Inflammatory macrophage treated with lipopolysaccharide for 4 hours (primary cell): ENCODE measurements at places on chromosomes 12 and 14.

DNA sequence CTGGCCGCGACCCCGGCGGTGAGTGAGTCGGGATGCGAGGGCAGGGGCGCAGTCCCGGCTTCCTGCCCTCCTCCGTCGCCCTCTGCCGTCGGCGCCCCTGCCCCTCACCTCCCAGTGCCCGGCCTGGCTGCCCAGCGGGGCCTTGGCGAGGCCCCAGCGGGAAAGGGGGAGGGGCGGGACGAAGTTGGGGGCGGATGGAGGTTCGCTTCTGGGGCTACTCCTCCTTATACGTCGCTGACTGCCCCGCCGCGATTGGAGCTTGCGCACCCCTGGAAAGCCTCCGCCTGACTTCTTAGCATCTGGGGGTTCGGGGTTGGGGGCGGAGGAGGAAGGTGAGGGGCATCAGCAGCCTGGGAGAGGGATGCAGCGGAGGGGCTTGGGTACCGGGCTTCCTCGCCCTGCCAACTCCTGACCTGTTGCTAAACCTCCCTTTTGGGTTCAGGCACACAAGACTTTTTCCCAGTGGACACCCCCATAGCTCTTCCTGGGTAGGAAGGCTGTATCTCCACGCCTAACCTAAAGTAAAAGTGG lies 406 bp downstream of the TMEM263 start:
- peak; percentile 30 for DNase-seq

DNA sequence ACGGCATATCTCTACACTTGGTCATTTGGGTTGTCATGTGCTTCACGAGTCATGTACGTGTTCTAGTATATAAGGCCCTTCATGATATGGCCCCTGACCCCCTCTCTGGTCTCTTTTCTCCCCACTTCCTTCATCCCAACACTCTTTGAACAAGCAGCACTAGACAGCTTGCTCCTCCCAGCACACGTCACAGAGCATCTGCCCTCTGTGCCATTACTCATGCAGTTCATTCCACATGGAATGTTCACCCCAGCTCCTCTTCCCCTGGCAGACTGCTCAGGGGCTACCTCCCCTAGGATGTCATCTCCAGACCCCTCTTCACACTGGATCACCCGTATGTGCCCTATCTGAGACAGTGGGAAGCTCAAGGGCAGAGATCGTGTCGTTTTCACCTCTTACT lies 14.1 kb upstream of the LRP1-AS start:
- no peak for DNase-seq

GRCh38 chr12:57832966-57833365 lies 13.6 kb downstream of the CTDSP2 start:
- no peak for DNase-seq

DNA sequence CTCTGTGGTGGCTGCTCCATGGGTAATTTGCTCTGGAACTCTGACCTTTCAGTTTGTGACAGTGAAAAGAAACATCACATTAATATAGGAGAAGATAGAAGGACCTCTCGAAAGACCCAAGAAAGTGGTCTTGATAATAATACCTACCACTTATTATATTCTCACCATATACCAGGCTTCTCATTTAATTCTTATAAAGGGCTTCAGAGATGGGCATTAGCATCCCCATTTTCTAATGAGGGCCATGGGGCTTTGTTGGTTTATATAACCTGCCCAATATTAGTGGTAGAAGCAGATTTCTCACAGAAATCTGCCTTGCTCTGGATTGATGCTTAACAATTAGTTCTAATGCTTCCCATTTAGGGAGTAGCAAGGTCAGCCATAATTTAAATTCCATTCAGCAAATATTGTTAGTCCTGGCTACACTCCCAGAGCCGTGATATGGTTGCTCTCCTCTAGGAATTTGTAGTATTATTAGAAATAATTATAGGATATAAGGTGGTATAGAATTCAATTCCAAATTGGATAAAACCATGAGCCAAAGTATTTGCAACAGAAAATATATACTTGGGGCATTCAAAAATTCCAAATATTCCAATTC lies 7.4 kb upstream of the AMIGO2 start:
- DNase-seq, result no peak

DNA sequence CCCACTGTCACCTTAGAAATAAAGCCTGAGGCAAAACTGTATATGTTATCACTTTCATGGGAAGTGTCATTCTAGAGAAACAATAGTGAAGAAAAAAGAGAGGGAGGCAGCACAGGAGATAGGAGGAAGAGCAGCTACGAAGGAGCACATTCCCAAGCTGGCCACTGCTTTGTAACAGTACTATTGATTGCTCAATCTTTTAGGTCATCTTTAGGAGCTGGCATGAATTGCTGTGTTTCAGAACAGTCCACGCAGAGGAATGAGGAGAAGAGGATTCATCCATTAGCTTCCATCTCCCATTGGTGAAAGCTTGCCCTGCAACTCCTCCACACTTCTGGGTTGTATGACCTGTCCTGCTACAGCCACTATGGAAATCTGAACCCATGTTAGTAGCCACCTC lies 372.5 kb upstream of the DDHD1 start:
- DNase-seq, result no peak

DNA sequence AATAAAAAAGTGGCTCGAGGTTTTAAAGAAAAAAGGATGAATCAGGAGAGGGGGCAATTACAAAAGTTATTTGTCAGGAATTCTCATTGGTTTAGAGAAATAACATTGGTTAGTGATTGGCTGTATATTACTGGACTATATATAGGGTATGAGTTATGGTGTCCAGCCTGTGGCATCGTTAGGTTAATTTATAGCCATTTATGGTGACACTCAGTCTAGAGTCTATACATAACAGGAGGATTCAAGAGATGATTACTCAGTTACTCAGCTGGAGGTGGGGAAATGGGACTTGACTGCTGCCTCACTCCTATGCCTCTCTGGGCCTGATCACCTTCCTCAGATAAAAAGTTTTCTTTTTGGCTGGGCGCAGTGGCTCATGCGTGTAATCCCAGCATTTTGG lies 25.6 kb upstream of the NFYB start:
- DNase-seq, result no peak

DNA sequence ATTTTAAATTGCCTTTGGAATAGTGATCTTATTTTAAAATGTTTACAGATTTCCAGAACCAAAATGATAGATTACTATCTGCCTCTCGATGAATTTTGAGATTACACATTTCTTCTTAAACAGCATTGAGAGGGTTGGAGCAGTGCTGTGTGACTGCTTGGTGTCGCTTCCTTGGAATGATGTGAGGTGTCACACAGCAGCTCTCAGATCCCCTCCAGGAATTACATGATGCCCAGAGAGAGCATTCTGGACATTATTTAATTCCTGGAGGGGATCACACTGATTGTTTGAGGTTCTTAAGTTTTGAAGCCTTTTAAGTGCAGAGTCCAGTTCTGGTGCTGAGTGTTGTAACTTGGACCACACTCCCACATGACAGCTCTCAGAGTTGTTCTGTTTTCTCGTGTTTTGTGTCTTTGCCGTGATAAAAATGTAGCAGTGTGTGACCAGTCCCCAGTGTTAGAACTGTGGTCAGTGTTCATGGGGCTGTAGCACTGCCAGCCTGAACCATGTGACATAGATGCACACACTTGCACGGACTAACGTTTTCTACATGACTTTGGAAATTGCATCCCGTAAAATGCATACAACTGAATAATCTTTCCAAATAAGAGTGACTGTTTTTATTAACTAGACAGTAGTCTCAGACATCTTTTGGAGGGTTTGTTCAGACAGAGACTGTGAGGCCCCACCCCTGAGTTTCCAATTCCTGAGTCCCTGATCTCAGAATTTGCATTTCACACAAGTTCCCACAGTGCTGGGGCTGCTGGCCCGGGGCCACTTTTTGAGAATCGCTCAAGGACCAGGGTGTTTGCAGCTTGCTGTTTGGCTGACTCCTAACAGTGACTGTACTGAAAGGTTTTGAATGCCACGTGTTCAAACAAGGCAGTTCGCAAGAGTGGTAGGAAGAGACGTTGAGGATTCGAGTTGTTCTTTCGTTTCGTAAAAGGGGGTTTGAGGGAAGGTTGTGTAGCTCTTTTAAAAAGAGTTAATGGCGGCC lies 26.0 kb downstream of the XRCC3 start:
- no peak for DNase-seq

- DNase-seq, result no peak
Measured at GRCh38 chr14:54785136-54785777, 117.4 kb downstream of the GCH1 start.

- no peak for DNase-seq
Measured at GRCh38 chr12:108843187-108843586, 14.2 kb downstream of the SSH1 start.

GRCh38 chr12:51334764-51335163 lies 10.8 kb upstream of the BIN2 start:
- no peak for DNase-seq

DNA sequence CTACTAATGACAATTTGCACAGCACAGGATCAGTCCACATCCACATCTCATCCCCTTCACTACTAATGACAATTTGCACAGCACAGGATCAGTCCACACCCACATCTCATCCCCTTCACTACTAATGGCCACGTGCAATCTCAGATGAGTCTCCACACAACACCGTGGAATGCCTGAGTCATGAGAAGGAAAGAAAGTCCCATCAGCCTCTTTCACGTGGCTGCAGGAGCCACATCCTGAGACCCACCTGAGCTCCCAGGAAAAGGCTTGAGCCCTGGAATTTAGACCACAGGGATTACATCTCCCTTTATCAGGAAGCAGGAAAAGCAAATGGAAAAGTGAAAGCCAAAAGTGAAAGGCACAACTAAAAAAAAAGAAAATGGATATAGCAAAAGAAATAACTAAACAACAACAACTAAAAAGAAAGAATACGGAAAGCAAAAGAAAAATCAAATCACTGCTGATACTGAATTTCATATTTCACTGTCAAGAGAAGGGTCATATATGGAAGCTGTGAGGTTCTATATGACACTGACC lies 1300.5 kb downstream of the TMEM121 start:
- DNase-seq, result no peak

- no peak for DNase-seq
Measured at GRCh38 chr12:112167718-112168525, 42.6 kb downstream of the TRAFD1 start.

DNA sequence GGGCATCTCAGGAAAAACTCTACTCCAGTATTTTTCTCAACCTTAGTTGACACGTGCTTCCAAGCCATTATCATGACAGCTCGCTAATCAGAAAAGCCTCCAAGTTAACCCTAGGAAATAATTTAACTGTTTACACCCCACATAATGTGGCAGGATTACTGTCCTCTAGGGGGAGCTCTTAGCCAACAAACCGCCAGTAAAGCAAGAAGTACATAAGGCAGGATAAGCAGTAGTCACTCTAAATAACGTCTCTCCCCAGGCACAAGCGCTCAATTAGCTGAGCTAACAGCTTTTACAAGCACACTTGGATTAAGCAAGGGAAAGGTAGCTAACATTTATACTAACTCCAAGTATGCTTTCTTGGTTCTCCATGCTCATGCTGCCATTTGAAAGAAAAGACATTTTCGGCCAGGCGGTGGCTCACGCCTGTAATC lies 22.8 kb downstream of the APOBEC1 start:
- peak; percentile 44 for DNase-seq

- no peak for DNase-seq
Measured at GRCh38 chr12:2698566-2698965, 96.2 kb upstream of the FKBP4 start.

- no peak for DNase-seq
Measured at GRCh38 chr12:24230061-24230701, 280.7 kb upstream of the SOX5 start.

- no peak for DNase-seq
Measured at GRCh38 chr12:67646775-67647174, 1.8 kb upstream of the DYRK2 start.

GRCh38 chr14:53537422-53538315 lies 384.5 kb upstream of the DDHD1 start:
- DNase-seq, result no peak

DNA sequence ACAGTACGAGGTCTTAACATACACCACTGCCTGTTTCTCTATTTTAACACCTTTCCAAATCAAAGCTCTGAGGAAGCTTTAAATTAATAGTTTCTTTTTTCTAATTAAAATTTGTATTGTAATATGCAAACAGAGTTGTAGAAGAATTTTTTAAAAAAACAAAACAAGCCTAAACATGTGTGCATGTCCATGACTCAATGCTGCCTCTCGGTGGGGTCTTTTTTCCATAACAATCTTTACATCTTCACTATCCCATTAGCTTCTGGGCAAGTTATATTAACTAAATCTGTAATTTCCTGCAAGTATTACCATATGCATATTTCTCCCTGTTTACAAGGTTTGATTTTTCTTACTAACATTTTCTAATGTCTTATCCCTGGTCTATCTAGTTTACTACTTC lies 143.9 kb upstream of the NAV3 start:
- DNase-seq, result no peak

GRCh38 chr12:18975933-18976332 lies 153.6 kb upstream of the PLEKHA5 start:
- no peak for DNase-seq

DNA sequence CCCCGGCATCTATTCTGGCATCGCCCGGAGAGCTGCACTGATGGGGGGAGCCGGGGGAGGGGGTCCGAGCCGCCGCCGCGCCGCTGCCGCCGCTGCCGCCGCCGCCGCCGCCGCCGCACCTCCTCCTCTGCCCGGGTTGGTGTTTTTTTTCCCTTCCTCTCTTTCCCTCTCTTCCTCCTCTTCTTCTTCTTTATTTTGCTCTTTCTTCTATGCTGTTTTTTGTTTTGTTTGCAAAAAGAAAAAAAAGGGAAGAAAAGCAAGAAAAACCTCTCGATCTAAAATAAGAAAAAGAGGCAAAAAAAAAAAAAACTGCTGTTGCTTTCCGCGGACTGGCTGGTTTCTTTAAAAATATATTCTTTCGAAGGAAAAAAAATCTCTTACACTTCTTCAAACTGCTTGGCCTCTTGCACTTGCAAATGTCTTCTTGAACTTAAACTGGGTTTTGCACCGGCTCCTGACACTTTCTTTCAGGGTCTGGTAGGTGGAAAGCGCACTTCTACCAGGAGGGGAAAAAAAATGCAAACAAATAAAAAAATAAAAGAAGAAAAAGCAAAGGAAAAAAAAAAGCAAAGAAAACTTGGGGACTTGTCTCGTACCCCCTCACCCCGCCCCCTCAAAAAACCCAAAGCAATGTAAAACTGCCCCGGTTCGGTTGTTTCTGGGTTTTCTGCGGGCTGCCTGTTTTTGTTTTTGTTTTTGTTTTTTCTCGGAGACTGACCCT lies 616 bp downstream of the BCL11B start:
- DNase-seq, result no peak

- no peak for DNase-seq
Measured at GRCh38 chr14:38799671-38800070, 303.4 kb downstream of the SEC23A start.

DNA sequence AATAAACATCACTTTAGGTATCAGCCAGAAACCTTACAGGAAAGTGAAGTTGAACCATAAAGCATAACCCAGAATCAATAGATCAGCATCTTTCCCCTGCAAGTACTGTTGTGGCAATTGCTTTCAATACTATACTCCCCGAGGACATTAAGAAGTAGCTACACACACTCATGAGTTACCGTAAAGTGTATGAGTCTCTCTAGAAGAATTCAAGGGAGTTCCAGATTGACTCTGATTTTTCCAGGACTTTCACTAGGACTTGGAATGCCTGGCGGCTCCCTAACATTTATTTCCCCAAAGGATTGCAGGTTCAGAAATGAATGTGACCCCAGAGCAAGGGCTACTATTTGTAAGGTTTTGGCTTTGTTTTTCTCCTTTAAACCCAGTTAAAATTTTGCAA lies 465.4 kb upstream of the MDGA2 start:
- DNase-seq, result no peak
